Spinal cord (tissue), 10 donors: ENCODE measurements at places on chromosomes 11 and 22. TPM values are rescaled to one million over a fixed set of nuclear protein-coding genes. Genes with fewer than 3 reads are reported as not detected.

DNA sequence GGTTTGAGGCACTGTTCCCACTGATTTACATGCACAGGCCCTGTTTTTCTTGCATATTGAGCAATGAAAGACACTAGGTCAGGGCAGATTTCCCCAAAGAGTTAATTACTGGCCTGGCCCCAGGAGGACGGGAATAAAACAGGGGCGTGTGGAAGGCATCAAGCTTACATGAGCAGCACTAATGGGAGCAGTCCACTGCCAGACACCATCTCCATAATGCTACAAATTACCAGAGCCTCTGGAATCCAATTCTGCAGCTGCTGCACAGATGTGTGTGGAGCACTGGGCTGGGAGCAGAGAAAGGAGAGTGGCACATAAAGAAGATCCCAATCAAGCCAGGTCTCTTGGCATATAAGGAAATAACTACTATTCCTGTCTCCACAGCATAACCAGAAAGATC, 96.9 kb downstream of the CCDC34 start:
- DNase-seq, result no peak

GRCh38 chr11:94452988-94453387, 40.7 kb downstream of the MRE11 start:
- DNase-seq, result no peak

PLEKHB1 gene
- 128 TPM for polyA plus RNA-seq

KRTAP5-1 gene
- polyA plus RNA-seq, result 2.1 TPM

IL10RA gene
- 2.9 TPM for polyA plus RNA-seq

KCNK4 gene
- polyA plus RNA-seq, result 6.5 TPM

DNA sequence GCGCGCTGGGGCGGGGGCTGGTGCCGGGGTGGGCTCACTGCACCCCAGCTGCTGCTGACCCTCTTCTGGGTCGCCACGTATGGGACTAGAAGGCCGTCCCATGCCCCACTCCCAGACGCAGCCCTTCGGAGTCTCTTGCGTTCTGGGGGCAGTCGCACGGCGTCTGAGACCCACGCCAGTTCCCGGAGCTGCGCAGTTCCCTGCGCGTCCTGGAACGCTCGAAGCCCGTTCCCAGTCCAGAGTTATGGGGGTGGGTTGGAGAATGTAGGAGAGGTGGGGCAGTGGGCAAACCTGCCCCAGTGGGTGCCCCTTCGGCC, 375 bp downstream of the LAYN start:
- DNase-seq, result no peak

GRCh38 chr11:10633261-10633660, 60.3 kb downstream of the IRAG1 start:
- no peak for DNase-seq

GRCh38 chr11:12363373-12363772, 14.0 kb upstream of the PARVA start:
- no peak for DNase-seq

DKK3 gene
- 464 TPM for polyA plus RNA-seq

DNA sequence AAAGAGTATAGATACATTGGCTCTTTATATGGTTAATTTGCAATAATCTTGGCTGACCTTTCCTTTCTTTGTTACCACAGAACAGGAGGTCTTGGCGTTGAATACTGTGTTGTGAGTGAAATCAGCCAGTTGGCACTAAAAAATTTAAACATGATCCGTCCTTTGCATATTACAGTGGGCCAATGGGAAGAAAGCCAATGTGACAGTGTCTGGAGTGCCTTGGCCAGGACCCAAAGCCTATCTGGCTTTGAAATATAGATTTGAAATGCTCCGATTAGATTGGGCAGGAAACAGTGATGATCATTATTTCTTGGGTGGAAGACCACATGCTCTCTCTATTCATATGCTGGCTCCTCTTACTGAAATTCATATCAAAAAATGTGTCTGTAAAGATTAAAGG, 339.6 kb upstream of the ANO3 start:
- DNase-seq, result peak; percentile 8

SHISA8 gene
- 5.2 TPM for polyA plus RNA-seq

DNA sequence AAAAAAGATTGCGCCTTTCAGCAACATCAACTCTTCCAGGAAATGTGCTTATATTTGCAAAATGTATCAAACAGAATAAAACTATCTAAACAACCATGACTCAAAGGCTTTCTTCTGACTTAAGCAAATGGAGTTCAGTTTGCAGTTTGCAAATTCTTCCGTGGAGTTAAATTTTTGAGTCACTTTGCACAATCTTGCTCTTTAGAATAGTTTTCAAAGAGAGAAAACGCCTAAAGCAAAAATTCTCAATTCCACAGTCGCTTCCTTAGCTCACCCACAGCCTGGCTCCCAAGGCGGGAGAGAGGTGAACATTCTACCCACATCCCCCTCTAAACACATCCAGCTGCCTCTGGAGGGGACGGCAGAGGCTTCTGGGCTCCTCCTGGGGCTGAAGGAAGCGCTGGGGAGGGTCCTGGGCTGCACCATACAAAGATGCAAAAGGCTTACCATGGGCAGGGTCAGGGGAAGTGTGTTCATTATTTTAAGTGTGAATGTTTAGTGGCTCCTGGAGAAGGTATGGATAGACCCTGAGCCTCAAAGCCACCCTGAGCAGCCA, 1487.3 kb downstream of the TBC1D22A start:
- DNase-seq, result no peak

RFPL2 gene
- 6.6 TPM for polyA plus RNA-seq

GRCh38 chr11:33664827-33665226, 35.8 kb downstream of the C11orf91 start:
- DNase-seq, result no peak

GRCh38 chr11:86723281-86723680, 50.9 kb upstream of the ME3 start:
- no peak for DNase-seq

- no peak for DNase-seq
Observed at GRCh38 chr11:118380571-118380970, 20.8 kb upstream of the ATP5MG start.
